ENCODE measurements at places on chromosomes 7 and 10. TPM values are rescaled to one million over a fixed set of nuclear protein-coding genes. Genes with fewer than 3 reads are reported as not detected.

GRCh38 chr10:92690211-92690914 is 608 bp downstream of the HHEX start:
- DNase-seq = peak; percentile 72

DNA sequence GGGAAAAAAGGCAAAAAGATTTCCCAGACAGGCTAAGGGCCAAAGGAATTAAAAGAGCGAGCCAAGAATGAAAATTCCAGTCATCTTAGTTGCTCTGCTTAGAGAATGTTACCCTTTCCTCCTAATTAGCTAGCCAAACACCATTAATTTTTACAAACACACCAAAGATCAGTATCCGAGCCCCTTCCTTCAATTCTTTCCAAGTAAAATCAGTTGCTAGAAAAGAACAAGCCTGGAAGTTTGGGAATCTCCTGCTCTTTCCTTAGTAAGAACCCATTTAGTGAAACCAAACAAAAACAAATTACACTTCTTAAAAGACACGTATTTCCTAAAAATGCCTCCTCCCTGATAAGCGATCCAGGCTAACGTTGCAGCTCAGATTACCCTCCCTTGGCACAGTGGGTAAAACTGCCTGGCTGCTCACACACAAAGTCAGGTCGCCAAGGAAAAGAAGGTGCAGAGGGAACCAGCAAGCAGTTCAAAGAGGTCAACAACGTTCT is 57.1 kb upstream of the ABLIM1 start:
- peak; percentile 56 for DNase-seq

GRCh38 chr10:18508587-18508986 is 142.8 kb downstream of the NSUN6 start:
- DNase-seq = no peak

- no peak for DNase-seq
Measured at GRCh38 chr10:32357056-32357735, 10.2 kb upstream of the EPC1 start.

- DNase-seq = peak; percentile 26
Measured at GRCh38 chr7:8638076-8638475, 204.7 kb downstream of the NXPH1 start.

- peak; percentile 67 for DNase-seq
Measured at GRCh38 chr7:116740231-116740630, 68.2 kb downstream of the MET start.

GRCh38 chr7:95102662-95103061 is 195.3 kb downstream of the PPP1R9A start:
- DNase-seq = no peak

DNA sequence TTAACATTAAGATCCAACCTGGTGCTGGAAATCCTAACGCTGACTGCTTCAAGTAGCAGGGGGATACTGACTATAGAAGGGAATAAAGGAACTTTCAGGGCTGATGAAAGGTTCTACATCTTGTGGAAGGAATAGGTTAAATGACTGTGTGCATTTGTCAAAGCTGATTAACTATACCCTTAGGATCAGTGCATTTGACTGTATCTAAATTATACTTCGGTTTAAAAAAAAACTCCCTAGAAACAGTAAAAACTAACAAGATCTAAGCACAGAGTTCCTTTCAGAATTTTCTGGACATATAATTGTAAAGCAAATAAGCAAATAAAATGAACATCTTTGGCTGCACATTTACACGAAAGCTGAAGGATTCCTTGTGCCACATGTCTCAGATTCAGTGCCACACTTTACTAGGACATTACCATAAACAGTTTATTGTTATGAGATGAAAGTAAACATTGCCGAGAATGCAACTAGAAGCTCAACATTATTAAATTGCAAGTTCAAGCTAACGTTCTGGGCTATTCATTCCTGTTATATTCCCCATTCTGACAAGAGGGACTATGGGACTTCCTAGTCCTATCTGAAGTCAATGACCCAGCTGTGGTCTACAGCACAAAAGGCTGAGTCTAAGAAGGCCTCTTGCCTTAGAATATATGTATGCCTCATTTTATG is 20.7 kb downstream of the ANK3 start:
- no peak for DNase-seq

GRCh38 chr7:137818036-137818435 is 28.7 kb downstream of the DGKI start:
- peak; percentile 28 for DNase-seq

- no peak for DNase-seq
Measured at GRCh38 chr10:98135222-98135899, 904 bp downstream of the R3HCC1L start.

DNA sequence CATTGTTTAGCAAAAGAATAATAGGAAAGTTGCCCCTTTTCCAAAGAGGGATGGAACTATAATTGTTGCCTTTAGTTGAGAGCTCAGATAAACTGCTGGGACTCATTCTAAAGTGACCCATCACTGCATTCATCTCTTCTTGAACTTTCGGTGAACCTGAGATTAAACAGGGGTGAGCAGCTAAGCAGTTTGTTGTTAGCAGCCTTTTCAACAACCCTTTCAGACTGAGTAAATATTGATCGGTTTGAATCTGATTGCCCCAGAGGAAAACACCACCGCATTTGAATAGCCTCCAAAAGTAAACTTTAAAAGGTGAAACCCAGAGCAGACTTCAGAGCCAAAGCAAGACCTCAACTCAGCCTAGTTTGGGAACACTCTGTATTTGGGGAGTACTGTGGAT is 4.7 kb downstream of the HOXA1 start:
- no peak for DNase-seq

DNA sequence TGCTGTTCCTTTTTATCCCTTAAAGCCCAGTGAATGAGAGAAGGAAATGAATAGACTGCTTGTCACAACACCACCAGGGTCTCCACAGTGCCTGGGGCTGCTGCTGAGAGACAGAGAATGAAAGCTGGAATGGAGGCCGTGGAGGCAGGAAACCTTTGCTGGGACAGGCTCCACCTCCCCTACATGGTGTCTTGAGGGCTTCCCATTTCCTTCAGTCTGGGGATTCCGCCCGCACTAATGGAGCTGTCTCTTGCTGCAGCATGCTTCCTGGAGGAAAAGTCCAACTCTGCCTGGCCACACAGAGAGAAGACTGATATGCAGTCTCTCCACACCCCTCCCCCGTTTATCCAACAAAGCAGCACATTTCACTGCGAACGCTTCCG is 54.5 kb downstream of the LRRC4 start:
- DNase-seq = no peak

GRCh38 chr7:120402801-120403200 is 129.8 kb downstream of the KCND2 start:
- peak; percentile 59 for DNase-seq

- no peak for DNase-seq
Measured at GRCh38 chr10:120394446-120394845, 62.6 kb upstream of the PLPP4 start.

UCN3 gene
- total RNA-seq = not detected

NOS3 gene
- 4.9 TPM for total RNA-seq

TMUB1 gene
- total RNA-seq = 19.0 TPM

LRRD1 gene
- 0.31 TPM for total RNA-seq

MALRD1 gene
- total RNA-seq = 2.7 TPM

TRIM74 gene
- 0.49 TPM for total RNA-seq

CFAP58 gene
- 0.22 TPM for total RNA-seq
